Breast epithelium (tissue), 4 donors: ENCODE measurements at places on chromosomes 7 and 10. TPM values are rescaled to one million over a fixed set of nuclear protein-coding genes. Genes with fewer than 3 reads are reported as not detected.

GRCh38 chr10:70456164-70456563, 14.7 kb upstream of the NODAL start:
- no peaks in the 10 kb centered on the region for H3K27me3 ChIP-seq
- DNase-seq: no peak
- no peaks in the 10 kb centered on the region for H3K4me1 ChIP-seq
- no peak overlapping the region for H3K27ac ChIP-seq

- H3K4me3 ChIP-seq: no peak overlapping the region
- DNase-seq: no peak
- no peaks in the 10 kb centered on the region for H3K36me3 ChIP-seq
- no peak overlapping the region for H3K27ac ChIP-seq
Observed at GRCh38 chr10:76160446-76161300, 729.2 kb downstream of the LRMDA start.

DNA sequence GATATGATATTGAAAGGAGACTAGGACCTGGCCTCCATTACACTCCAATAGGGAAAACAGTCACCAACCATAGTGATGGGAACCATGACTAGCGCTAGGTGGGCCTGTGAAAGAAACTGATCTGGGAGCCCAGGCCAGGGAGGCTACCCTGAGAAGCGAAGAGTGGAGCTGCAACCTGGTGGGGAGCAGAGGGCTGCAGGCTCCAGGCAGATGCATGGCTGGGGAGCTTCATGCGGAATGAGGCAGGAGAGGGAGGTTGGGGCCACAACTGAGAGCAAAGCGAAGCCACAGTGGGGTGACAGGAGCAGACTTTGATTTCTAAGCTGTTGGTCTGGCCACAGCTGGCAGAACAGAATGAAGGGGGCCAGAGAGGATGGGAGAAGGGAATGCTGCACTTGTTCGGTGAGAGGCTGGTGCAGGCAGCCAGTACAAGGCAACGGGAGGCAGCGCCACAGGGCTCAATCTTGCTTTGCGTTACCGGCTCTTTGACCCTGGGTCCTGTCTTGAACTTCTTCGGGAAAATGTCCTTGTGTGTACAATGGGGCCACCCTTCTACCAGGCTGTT, 88.4 kb downstream of the TACC2 start:
- no peak overlapping the region for H3K4me3 ChIP-seq
- H3K36me3 ChIP-seq: no peaks in the 10 kb centered on the region
- DNase-seq: no peak
- no peak overlapping the region for H3K27ac ChIP-seq
- H3K4me1 ChIP-seq: no peaks in the 10 kb centered on the region

- H3K4me1 ChIP-seq: no peaks in the 10 kb centered on the region
- no peaks in the 10 kb centered on the region for H3K36me3 ChIP-seq
- no peaks in the 10 kb centered on the region for H3K27me3 ChIP-seq
- no peak overlapping the region for H3K4me3 ChIP-seq
- peak overlapping the region; percentile 62 for H3K27ac ChIP-seq
Observed at GRCh38 chr10:59098831-59099452, 77.5 kb upstream of the PHYHIPL start.

GRCh38 chr7:79458796-79459195, 5.3 kb upstream of the MAGI2 start:
- H3K36me3 ChIP-seq: no peaks in the 10 kb centered on the region
- H3K27me3 ChIP-seq: no peaks in the 10 kb centered on the region
- no peaks in the 10 kb centered on the region for H3K4me1 ChIP-seq
- H3K4me3 ChIP-seq: no peak overlapping the region
- no peak overlapping the region for H3K27ac ChIP-seq
- DNase-seq: no peak

- DNase-seq: no peak
- H3K27me3 ChIP-seq: no peaks in the 10 kb centered on the region
- H3K4me3 ChIP-seq: no peak overlapping the region
Observed at GRCh38 chr10:78868048-78868447, 200.7 kb upstream of the ZMIZ1 start.

- H3K4me1 ChIP-seq: no peaks in the 10 kb centered on the region
- H3K36me3 ChIP-seq: no peaks in the 10 kb centered on the region
Observed at GRCh38 chr7:114264023-114264422, 150.6 kb upstream of the FOXP2 start.

The NUTM2A gene
- total RNA-seq: 0.98 TPM

- H3K4me1 ChIP-seq: no peaks in the 10 kb centered on the region
- peak overlapping the region; percentile 55 for H3K4me3 ChIP-seq
- peaks cover 19% of the 10 kb centered on the region for H3K27me3 ChIP-seq
- no peak overlapping the region for H3K27ac ChIP-seq
- no peak for DNase-seq
Observed at GRCh38 chr7:27183682-27184336, 1.2 kb downstream of the HOXA11 start.

The TRPV6 gene
- 19.8 TPM for total RNA-seq

The FZD8 gene
- total RNA-seq: 2.9 TPM

DNA sequence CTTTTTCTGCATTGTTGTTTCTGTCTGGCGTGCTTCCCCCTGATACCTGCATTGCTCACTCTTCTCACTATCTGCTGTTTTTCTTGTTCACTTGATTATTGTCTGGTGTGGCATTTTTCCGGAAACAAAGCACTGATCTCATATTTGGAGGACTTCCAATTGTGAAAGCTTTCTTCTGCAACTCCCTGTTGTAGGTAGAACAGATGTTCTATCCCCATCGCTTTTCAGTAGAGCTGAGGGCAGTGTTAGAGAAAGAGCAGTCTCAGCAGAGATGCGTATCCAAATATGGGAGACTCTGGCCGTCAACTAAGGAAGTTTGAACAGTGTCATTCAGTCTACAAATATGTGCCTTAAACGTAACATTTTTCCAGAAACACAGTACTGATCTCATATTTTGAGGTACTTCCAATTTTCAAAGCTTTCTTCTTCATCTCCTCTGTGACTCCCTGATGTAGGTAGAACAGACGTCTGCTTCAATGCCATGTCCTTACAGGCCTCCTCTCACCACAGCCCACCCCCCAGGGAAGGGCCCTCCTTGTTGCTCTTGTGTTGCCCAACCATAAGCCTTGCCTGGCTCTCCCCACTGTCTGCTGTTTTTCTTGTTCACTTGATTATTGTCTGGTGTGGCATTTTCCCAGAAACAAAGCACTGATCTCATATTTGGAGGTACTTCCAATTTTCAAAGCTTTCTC, 27.1 kb upstream of the GJD4 start:
- no peaks in the 10 kb centered on the region for H3K4me1 ChIP-seq
- no peak overlapping the region for H3K4me3 ChIP-seq
- H3K27me3 ChIP-seq: no peaks in the 10 kb centered on the region
- H3K36me3 ChIP-seq: no peaks in the 10 kb centered on the region

The ZNF25 gene
- total RNA-seq: 23.4 TPM

GRCh38 chr10:62719061-62719460, 85.5 kb upstream of the ADO start:
- no peak overlapping the region for H3K27ac ChIP-seq
- no peaks in the 10 kb centered on the region for H3K27me3 ChIP-seq
- no peaks in the 10 kb centered on the region for H3K4me1 ChIP-seq
- H3K4me3 ChIP-seq: no peak overlapping the region
- DNase-seq: no peak

DNA sequence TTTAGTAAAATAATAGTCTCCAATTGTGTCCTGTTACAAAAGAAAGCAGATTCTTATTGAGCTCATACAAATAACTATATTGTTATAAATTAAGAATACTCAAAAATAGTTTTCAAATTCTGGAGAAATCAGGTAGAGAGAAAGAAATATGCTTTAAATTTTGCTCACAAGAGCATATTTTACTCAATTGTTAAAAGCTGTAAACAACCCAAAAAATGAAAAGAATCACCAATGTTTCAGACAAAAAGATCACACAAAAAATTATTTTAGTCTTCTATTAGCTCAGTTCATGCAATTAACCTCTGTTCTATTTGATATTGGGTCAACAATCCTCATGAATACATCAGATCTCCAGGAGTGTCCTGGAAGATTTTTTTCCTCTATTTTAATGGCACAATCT, 18.6 kb upstream of the TRPV6 start:
- H3K27me3 ChIP-seq: no peaks in the 10 kb centered on the region
- H3K4me1 ChIP-seq: no peaks in the 10 kb centered on the region
- no peak overlapping the region for H3K4me3 ChIP-seq
- DNase-seq: no peak
- H3K36me3 ChIP-seq: no peaks in the 10 kb centered on the region

The CDCA7L gene
- 20.3 TPM for total RNA-seq

- H3K4me3 ChIP-seq: peak overlapping the region; percentile 48
- H3K36me3 ChIP-seq: no peaks in the 10 kb centered on the region
- H3K27me3 ChIP-seq: no peaks in the 10 kb centered on the region
- no peak for DNase-seq
- H3K4me1 ChIP-seq: no peaks in the 10 kb centered on the region
Observed at GRCh38 chr7:111239437-111239836, 148.5 kb downstream of the LRRN3 start.

The ZNRF2 gene
- 18.9 TPM for total RNA-seq

- no peaks in the 10 kb centered on the region for H3K27me3 ChIP-seq
- H3K27ac ChIP-seq: peak overlapping the region; percentile 96
- no peaks in the 10 kb centered on the region for H3K4me1 ChIP-seq
- H3K4me3 ChIP-seq: peak overlapping the region; percentile 76
- H3K36me3 ChIP-seq: no peaks in the 10 kb centered on the region
Observed at GRCh38 chr7:99500637-99501009, 542 bp upstream of the ZNF394 start.

GRCh38 chr10:44264244-44264643, 120.7 kb downstream of the CXCL12 start:
- H3K4me3 ChIP-seq: no peak overlapping the region
- no peaks in the 10 kb centered on the region for H3K27me3 ChIP-seq
- no peak for DNase-seq
- H3K36me3 ChIP-seq: no peaks in the 10 kb centered on the region

GRCh38 chr10:77756319-77757232, 119.0 kb upstream of the KCNMA1 start:
- H3K27ac ChIP-seq: no peak overlapping the region
- no peak for DNase-seq
- no peaks in the 10 kb centered on the region for H3K27me3 ChIP-seq
- H3K36me3 ChIP-seq: no peaks in the 10 kb centered on the region

The MRLN gene
- total RNA-seq: not detected

- H3K36me3 ChIP-seq: no peaks in the 10 kb centered on the region
- no peaks in the 10 kb centered on the region for H3K4me1 ChIP-seq
- no peaks in the 10 kb centered on the region for H3K27me3 ChIP-seq
- peak overlapping the region; percentile 65 for H3K27ac ChIP-seq
- no peak overlapping the region for H3K4me3 ChIP-seq
Observed at GRCh38 chr10:24947304-24948097, 4.9 kb downstream of the PRTFDC1 start.

- no peak overlapping the region for H3K4me3 ChIP-seq
Observed at GRCh38 chr7:129835569-129835968, 117.2 kb downstream of the UBE2H start.

The NUTM2D gene
- 2.9 TPM for total RNA-seq

The FAM185A gene
- 10.4 TPM for total RNA-seq

- H3K27me3 ChIP-seq: no peaks in the 10 kb centered on the region
- no peak for DNase-seq
- H3K36me3 ChIP-seq: no peaks in the 10 kb centered on the region
Observed at GRCh38 chr10:31098046-31098445, 66.4 kb upstream of the ZNF438 start.

The TMEM273 gene
- 29.8 TPM for total RNA-seq

The OLAH gene
- 2.6 TPM for total RNA-seq

DNA sequence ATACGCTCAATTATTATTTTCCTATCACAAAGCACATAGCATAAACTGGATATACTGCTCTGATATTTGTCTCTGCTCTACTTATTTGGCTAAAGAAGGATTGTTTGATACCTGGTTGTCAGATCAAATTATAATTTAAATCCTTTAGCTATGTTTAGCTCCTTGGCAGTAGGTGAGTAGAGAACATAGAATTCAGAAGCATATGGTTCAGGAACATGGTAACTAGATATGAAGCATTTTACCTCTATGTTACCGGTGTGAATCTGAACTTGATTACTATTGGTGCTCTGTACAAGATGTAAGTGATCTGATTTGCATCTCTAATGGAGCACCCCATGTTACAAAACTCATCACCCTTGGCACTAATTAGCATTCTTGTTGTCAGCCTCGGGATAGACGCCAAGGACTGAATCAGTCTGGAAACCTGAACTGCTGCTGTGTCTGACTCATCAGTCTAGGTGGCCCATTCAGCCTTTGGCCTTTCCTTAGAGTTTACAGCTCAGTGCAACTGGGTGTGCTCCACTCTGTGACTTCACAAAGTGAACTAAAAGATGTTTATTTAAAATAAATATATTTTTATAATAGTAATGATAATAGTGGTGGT, 12.3 kb upstream of the MYPN start:
- no peaks in the 10 kb centered on the region for H3K4me1 ChIP-seq
- no peak overlapping the region for H3K4me3 ChIP-seq
- H3K27me3 ChIP-seq: no peaks in the 10 kb centered on the region

DNA sequence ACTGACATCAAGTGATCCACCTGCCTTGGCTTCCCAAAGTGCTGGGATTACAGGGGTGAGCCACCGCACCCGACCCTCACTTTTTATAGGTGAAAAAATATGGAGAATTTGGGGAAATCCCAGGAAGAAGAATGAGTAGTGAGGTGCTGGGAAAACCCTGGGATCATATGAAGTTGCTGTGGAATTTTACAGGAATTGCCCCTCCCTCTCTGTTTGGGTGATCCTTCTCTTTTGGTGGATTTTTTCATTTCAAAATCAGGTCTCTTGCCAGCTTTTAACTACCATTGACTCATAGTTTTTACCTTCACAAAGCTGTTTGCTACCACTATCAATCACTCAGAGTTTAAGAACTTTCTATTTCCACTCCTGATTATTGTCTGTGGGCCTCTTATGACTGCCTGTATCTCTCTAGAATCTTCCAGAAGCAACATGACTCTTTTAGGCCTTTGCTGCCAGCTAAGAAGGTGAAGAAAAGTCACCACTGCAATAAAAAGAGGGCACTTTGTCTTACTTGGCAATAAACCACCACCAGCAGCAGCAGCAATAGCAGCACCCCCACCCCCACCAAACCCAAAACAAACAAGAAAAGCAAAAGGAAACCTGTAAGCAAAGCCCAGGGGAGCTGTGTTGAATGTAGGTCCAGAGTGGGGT, 4.0 kb upstream of the GIMAP8 start:
- DNase-seq: no peak
- H3K36me3 ChIP-seq: no peaks in the 10 kb centered on the region
- no peak overlapping the region for H3K27ac ChIP-seq
- H3K4me3 ChIP-seq: no peak overlapping the region

DNA sequence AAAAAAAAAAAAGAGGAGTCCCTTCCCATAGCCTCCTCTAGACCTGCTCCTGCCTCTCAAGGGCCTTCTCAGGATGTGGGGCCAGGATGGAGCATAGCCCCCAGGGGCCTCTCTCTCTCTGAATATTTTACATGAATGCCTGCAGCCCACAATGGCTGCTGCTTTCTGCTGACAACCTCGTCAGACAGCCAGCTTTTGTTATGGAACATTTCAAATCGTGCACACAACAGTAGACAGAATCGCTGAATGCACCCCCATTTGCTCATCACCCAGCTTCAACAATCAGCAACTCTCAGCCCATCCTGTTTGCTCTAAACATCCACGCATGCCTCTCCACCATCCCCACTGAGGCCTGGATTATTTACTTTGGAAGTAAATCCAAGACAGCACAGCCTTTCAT, 5.4 kb downstream of the PLAC9 start:
- no peak for DNase-seq
- no peaks in the 10 kb centered on the region for H3K36me3 ChIP-seq
- H3K27ac ChIP-seq: no peak overlapping the region
- H3K4me1 ChIP-seq: no peaks in the 10 kb centered on the region
- H3K4me3 ChIP-seq: no peak overlapping the region

The TRAPPC14 gene
- 16.1 TPM for total RNA-seq

- H3K36me3 ChIP-seq: no peaks in the 10 kb centered on the region
- H3K4me3 ChIP-seq: no peak overlapping the region
- no peak overlapping the region for H3K27ac ChIP-seq
Observed at GRCh38 chr7:29189743-29190201, 4.8 kb upstream of the CHN2 start.
